ENCODE measurements at places on chromosomes 1 and 21.
A peak's percentile ranks its signal among the peaks of the same experiment; 100 is the strongest.

GRCh38 chr1:155884031-155884960 lies 24.9 kb downstream of the SYT11 start:
- no peak for DNase-seq

DNA sequence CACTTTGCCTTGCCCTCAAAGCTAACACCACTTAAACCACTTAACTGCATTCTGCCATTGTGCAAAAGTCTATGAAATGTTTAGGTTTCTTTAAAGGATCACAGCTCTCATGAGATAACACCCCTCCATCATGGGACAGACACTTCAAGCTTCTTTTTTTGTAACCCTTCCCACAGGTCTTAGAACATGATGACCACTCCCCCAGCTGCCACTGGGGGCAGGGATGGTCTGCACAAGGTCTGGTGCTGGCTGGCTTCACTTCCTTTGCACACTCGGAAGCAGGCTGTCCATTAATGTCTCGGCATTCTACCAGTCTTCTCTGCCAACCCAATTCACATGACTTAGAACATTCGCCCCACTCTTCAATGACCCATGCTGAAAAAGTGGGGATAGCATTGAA lies 7.7 kb downstream of the ADAMTS1 start:
- no peak for DNase-seq

- DNase-seq, result no peak
Observed at GRCh38 chr21:38979271-38980121, 173.8 kb downstream of the ETS2 start.

GRCh38 chr1:90413519-90413918 lies 303.6 kb downstream of the BARHL2 start:
- no peak for DNase-seq

DNA sequence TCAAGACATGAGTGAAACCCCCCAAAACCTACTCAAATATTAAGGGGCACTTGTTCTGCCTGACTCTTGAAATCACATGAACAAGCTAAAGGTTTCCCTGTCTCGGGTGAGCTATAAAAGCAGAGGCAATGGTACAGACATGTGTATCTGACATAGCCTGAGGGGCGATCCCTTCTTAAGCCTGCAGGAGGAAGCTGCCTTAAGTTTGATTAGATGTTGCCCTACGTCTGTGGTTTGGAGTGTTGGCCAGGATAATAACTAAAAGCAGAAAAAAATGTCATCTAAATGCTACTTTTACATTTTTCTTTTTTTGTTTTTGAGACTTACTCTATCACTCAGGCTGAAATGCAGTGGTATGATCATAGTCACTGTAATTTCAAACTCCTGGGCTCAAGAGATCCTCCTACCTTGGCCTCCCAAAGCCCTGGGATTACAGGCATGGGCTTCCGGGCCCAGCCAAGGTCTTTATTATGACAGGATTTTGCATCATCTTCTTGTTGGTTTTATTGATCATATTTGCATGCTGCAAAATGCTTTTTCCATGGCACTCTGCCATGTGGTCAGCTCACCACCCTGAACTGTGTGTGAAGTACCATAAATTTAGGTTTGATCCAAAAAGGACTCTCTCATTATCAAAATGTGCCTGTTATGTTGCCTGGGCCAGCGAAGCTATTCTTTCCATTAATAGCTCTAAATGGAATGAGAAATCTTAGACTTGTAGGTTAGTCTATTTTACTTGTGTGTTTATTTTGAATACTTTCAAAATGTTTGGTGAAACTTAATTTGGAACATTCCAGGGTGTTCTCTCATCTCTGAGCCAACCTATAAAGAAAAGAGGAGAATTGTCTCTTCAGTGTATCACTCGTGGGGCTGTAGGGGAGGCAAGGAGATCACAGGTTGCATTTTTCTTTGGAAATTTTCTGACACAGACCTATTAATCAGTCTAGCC lies 15.0 kb upstream of the HMGN1 start:
- DNase-seq, result no peak

- no peak for DNase-seq
Observed at GRCh38 chr1:166489356-166489669, 322.5 kb upstream of the FAM78B start.

GRCh38 chr1:95509989-95510388 lies 276.0 kb downstream of the RWDD3 start:
- no peak for DNase-seq

GRCh38 chr1:198788561-198789064 lies 149.8 kb downstream of the PTPRC start:
- peak; percentile 44 for DNase-seq

DNA sequence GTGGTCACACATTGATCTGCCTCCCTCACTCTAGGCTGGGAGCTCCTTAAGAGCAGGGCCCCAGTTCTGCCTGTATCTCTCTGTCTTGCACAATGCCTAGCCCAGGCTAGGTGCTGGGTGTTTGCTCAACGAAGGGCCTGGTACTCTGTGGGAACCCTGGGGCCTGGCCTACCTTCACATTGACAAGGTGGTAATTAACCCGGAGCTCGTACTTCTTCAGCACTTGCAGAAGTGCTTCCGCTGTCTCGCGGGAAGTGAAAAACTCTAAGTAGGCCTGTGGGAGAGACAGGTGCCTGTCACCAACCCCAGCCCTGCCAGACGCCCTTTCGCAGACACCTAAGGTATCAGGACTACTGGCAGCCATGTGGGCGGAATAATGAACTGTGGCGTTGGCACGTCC lies 13.7 kb downstream of the MTHFR start:
- DNase-seq, result no peak

GRCh38 chr21:31731857-31732596 lies at the start of gene SCAF4:
TSS of gene SCAF4 (minus strand) at chr21:31732118. CDS start at chr21:31731692, 426 bp downstream.
- peak; percentile 93 for DNase-seq

- no peak for DNase-seq
Observed at GRCh38 chr21:16592381-16592780, 862.6 kb downstream of the USP25 start.

DNA sequence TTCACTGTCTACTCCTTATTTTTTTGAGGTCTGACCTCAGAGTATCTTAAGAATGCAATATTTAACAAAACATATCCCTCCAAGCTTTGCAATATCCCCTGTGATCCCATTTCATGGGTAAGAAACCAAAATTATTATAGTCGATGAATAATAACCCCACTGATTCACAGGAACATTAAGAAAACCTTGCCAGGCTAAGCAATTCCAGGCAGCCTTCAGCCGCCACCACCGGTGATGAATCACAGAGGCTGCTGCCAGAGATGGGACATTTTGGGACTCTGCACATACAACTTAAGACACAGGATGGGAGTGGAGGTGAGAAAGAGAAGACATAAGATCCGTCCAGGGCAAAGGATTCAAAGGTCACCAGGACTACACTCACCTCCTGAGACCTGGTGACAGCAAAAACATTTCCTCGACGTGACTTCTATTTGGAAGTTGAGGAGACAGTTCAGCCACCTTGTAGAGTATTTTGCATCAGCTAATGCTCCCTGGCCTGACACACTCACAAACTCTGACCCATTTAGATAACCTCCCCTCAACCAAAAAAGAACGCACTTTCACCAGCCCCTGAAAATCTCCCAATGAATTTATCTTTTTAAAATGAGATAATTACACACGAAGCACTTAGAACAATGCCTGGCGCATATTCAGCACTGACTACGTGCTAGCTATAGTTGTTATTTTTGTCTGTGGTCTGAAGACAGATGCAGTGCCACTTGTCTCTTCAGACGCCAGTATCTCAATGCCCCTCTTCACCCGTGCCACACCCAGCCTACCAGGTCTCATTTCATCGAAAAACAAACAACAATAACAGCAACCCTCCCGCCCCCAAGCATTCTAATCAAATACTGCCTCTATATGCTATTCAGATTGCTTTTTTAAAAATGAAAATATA lies 17.8 kb upstream of the OVAAL start:
- DNase-seq, result no peak

Data from retina (tissue), 1 donor.